T-helper 22 cell (primary cell): ENCODE measurements at places on chromosomes 11 and 22.

GRCh38 chr11:69311767-69312385 lies 17.9 kb downstream of the MYEOV start:
- no peak for DNase-seq

- DNase-seq, result no peak
These were observed 68.3 kb upstream of the SLC6A5 start for GRCh38 chr11:20530942-20531703.

DNA sequence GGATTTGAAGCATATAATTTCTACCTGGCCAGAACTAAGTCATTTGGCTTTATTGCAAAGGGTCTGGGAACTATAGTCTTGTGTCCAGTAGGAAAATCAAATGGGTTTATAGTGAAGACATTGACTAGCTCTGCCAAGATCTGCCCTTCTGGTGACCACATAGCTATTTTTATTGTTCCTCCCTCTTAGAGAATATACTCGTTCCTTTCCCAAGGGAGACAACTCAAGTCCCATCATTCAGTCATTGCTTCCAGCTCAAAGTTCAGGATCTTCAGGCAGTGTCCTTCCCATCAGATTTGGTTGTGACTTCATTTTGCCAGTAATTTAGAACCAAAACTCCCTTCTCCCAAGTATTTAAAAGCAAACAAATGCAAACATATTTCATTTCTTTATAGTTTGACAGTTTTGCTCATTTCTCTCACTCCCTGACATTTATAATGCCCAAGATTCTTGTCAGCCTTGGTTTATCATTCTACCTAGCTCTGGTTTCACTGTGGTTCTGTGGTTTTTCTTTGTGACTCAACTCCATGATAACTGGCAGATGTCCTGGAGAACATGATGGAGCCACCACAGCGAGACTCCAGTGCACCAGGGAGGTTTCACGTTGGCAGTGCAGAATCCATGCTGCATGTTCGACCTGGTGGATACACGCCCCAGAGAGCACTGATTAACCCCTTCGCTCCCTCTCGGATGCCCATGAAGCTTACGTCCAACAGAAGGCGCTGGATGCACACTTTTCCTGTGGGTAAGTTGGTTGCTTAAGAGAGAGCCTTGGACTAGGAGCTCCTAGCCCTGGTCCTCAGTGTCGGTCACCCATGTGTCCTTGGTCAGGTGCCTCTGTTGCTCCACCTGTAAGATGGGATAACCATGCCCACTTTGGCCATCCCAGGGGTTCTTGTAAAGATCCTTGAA lies 64.9 kb downstream of the DEPDC5 start:
- DNase-seq, result no peak

GRCh38 chr11:95067841-95068219 lies 1.1 kb downstream of the SRSF8 start:
- DNase-seq, result no peak

DNA sequence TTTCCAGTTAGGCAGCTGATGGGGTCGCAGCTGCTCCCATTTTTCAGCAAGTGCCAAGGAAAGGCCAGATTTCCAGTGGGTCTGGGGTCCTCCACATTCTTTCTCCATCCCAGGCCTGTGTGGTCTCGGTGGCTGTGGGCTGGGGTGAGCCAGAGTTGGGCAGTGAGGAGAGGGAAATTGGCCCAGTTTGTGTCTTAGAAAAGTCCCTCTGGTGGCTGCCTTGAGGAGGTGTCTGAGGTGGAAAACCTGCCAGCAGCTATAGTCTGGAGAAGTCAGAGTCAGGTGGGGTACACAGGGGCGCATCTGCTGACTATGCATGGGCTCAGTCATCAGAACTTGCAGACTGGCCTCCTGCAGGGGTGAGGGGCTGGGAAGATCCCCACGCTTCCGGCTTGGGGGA lies 30.5 kb downstream of the MRGPRD start:
- no peak for DNase-seq

GRCh38 chr11:32184723-32185376 lies 94.0 kb downstream of the RCN1 start:
- no peak for DNase-seq

DNA sequence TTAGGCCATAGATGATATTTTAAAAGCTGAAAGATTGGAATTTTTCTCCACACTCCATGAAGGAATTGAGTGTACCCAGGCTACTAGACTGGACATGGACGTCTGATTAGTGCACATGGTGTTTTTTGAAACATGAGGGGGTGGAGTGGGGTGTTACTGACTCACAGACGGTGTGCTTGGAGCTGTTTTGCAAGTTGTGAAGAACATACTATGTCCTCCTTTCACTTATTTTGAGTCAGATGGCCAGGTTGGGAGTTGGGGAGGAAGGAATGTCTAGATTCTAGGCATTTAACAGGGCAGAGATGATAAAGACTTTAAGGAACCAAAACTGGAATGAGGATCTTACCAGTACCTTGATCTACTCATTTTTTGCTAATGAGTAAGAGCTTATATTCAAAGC lies 158.1 kb upstream of the MTNR1B start:
- DNase-seq, result no peak
